CD8-positive, alpha-beta T cell (primary cell): ENCODE measurements at places on chromosomes 1 and 21.
A peak's percentile ranks its signal among the peaks of the same experiment; 100 is the strongest.

DNA sequence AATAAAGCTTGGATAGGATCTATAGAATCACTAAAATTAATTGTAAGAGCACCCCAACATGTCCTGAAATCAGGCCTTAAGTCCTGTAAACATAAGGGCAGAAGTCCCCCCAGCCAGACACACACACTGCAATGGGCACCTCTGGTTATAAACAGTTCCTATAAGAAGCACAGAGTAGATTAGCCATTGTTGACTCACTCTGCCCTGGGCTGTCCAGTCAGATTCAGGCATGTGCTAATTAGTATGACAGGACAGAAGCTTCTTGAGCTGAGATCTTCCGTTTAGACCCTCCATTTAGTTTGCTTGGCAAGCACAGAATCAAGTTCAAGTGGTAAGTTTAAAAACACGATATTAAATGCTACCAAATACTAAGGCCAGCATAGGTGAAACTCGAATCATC is 11.8 kb upstream of the DENND1B start:
- DNase-seq, result no peak

GRCh38 chr1:197485790-197486189 is 217.7 kb downstream of the CRB1 start:
- no peak for DNase-seq

DNA sequence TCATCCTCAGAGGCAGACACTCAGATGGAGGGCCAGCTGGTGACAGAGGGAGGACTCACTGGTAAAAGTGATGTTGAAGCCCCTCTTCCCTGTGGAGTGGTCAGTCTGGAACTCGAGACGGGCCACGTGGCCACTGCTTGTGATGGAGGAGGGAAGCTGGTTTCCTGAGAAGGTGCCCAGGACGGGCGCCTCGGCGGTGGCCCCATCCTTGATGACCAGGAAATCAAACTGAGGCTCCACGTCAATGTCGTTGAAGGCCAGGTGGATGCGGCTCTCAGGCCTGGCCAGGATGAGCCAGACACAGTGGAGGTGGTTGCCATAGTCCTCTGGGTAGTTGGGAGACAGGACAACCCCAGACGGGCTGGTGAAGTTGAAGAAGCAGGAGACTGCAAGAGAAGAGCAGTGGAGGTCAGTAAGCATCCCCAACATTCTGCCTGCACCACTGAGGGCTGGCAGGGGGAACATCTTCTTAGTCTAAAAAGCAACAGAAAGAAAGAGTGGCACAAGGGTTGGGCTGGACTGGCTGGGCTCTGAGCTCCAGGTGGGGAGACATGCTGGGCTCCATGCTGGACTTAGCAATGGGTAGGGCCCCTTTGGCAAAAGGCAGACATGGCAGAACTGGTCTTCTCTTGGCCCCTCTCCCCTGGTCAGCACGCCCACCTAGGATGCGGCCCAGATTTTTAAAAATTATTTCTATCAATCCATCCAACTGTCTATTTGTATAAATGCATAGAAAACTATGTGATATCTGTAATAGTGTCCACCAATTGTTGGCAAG is 120.5 kb upstream of the HMGB4 start:
- DNase-seq, result no peak

DNA sequence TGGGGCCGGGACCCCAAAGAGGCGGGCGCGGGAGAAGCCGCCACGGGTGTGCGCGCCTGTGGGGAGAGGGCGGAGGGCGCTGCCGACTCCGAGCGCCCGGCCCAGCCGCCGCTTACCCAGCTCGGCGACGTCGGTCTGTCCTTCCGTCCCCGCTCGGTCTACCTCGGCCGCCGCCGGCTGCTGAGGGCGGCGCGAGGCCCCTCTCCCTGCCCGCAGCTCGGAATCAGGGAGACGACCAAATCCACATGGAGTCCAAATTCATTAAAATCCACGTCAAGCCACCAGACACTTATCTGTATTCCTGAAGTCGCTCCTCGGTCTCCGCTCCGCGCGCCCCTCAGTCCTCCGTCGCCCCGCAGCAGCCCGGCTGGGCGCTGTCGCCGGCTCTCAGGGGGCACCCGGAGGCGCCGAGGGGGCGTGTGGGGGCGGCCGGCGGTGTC is 637 bp downstream of the PLXNA2 start:
- no peak for DNase-seq

DNA sequence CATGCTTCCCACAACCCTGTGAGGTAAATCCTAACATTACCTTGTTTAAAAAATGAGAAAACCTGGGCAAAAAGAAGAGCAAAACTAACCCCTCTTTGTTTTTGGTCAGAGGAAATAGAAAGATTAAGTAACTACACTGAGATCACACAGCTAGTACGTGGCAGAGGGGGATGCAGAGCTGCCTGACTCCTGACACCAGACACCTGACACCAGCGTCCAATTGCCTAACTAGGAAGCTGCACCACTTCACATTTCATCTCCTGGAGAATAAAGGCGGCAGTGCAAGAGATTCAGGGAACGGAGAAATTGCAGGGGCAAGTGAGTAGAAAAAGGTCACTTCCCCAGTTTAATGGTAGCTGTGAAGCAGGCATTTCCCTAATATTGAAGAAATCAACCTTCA is 229.3 kb upstream of the PTBP2 start:
- DNase-seq, result no peak

DNA sequence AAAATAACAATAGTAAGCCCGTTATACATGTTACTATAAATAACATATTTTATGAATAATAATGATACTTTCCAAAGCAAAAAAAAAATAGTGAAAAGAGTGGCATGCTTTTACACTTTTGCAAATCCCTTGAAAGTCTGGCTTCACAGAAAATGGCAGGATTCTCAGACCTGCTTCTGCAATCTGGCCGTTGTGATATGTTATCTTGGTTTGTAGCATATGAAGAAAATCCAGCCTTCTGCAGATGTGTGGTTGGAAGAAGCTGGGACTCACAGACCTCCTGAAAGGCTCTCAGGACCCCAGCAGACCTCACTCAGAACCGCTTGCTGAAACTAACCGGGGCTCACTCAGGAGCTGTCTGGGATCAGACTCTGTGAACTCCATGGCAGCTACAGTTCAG is 256.0 kb upstream of the TMEM51 start:
- DNase-seq, result no peak

DNA sequence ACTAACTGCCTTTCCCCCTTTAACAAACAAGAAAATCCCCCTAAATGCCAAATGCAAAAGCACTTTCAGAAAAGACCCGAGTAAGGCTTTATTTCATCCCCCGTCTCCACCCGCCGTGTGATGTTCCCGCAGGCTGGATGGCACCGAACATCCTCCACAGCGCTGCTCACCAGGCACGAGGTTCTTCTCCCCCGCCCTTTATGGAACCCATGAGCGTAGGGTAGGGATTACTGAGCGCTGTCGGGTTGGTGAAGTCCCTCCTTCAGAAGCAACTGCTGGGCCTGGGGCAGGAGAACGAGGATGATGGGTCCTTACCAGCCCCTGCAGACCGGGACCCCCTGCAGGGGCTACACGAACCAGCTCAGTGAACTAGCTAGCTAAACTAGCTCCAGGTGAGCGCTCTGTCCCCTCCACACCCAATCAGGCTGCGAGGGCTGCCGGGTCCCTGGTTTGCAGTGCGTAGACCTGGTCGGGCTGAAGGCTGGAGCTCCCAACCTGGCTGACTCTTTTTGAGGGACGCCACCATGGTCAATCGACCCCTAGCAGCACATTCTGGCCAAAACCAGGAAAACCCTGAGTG is 80.4 kb downstream of the ITPKB start:
- DNase-seq, result no peak

- no peak for DNase-seq
These were observed 23.0 kb downstream of the RGS1 start for GRCh38 chr1:192598589-192598988.

DNA sequence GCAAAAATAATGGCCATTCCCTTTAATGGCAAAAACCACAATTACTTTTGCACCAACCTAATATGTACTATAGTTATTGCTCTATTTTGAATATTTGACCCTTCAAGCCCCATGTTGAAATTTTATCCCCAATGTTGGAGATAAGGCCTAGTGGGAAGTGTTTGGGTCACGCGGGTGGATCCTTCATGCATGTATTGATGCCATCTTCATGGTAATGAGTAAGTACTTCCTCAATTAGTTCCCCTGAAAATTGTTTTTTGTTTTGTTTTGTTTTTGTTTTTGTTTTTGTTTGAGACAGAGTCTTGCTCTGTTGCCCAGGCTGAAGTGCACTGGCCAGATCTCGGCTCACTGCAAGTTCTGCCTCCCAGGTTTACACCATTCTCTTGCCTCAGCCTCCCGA is 9.8 kb upstream of the USP25 start:
- DNase-seq, result no peak

- peak; percentile 30 for DNase-seq
These were observed 35.6 kb upstream of the NEK7 start for GRCh38 chr1:198121056-198121826.

DNA sequence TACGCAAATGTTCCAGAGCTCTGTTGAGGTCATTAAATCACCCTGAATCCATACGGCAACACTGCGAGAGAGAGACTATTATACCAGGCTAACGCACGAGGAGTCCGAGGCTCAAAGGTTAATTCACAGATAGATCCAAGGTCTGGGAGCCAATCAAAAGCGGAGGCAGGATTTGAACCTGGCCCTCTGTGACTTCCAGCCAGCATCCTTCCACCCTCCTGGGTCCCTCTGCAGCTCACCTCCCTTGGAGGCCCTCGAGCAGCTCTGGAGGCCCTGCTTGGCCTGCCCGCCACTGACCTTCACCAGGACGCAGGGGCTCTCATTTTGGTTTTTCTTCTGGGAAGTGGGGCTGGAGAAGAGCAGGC is 42.1 kb downstream of the KIAA1614 start:
- DNase-seq, result no peak

- no peak for DNase-seq
These were observed 63.9 kb downstream of the UCK2 start for GRCh38 chr1:165891111-165891860.

DNA sequence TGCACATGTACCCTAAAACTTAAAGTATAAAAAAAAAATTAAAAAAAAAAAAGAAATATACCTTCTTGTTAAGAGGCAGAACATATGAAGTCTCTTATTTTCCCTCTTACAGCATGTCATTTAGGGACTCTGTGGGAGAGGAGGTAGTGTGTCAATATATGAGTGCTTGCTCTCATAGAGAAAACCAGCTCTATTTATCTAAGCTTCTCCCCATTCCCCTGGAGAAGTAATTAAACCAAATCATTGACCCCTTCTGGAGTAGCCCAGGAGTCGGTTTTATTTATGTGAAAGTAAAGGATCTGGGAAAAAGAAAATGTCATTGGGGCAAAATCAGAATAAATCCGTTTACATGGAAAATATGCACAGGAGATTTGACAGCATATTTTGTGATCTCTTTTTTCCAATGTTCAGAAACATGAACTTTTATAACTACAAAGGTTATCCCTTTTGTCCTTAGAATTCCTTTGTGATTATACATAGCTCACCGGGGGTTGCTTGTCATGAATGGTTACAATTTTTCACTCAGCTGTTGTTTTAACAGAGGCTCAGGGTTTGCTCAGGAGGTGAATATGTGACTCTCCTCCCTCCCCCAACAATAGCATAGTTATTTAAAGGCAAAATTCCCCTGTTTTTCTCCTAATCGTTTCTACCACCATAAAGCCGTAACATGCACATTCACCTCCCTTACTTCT is 114.5 kb upstream of the C1orf21 start:
- DNase-seq, result no peak

- DNase-seq, result no peak
These were observed 128.5 kb downstream of the ZNF281 start for GRCh38 chr1:200281201-200281835.

GRCh38 chr1:109136766-109137165 is 22.9 kb downstream of the ELAPOR1 start:
- DNase-seq, result no peak

GRCh38 chr1:86765073-86765472 is 60.7 kb downstream of the SH3GLB1 start:
- DNase-seq, result no peak

- no peak for DNase-seq
These were observed 202.9 kb upstream of the FGGY start for GRCh38 chr1:59094001-59094400.

- no peak for DNase-seq
These were observed 106.1 kb downstream of the PTGER3 start for GRCh38 chr1:70941563-70941962.

- no peak for DNase-seq
These were observed 49.6 kb downstream of the MEGF6 start for GRCh38 chr1:3561702-3562101.

DNA sequence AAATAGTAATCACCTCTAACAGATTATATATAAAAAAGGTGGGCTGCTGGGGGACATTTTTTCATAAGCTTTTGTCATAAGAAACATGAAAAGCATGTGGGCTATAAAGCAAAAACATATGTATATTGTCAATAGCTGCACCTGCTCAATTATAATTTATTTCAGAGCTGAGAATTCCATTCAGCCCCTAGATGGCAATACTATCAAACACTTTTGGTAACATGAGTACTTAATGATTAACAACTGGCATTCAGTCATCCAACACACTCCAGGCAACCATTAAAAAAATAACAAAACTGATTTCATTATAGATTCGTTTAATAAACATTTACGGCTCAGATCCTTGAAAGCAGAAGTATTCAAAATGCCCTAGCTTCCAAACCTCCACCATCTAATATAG is 115.1 kb downstream of the KCTD3 start:
- no peak for DNase-seq

GRCh38 chr1:184945029-184945428 is 29.3 kb downstream of the NIBAN1 start:
- DNase-seq, result no peak

DNA sequence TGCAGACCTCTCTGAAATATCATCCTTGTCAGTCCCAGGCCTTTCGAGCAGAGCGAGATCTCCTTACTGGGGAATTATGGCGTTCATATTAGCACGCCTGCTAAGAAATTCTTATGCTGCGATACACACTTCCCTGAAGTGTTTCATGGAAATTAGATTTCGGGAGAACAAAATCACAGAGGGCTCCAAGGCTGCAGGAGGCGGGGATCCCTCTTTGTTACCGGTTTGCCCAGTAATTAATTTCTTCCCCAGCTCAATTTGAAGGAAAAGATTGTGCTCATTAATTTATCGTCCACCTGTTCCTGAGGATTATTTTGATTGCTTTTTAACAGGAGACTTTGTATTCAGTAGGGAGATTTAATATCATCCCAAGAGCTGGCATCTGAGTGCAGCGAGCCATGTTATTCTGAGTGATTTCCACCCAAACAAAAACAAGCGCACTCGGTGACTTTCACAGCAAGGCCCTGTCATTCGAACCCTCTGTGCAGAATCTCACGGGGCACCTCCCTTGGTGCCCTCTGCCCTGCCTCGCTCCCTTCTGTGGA is 202.3 kb upstream of the GALNT2 start:
- DNase-seq, result no peak

- DNase-seq, result no peak
These were observed 403.4 kb downstream of the MATN1 start for GRCh38 chr1:30319765-30320580.

DNA sequence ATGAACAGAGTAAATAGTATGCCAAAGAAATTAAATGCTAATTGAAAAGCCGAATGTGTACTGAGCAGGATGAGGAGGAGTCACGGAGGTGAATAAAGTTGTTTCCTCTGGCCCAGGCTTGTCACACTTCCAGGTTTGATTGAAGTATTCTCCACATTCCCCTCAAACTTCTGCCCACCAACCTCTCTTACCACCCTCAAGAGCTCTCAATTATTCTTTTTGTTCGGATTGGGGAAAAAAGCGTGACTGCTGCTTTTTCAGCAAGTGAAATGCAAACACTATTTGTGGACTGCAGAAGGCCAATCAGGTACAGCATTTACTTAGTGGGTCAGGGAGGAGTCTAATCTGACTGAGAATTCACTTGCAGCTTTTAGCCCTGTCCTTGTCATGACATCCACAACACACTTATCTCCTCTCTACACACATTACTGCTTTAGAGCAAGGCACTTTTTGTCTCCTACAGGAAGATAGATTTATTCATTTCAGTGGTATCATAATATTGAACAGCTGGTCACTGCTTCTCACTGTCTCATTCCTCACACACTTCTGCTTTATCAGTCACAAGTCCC is 375.6 kb upstream of the PRMT6 start:
- no peak for DNase-seq
